GM23338 (cell line): ENCODE measurements at places on chromosomes 5 and 9. TPM values are rescaled to one million over a fixed set of nuclear protein-coding genes. Genes with fewer than 3 reads are reported as not detected.

SPATA31C1 gene
- 0.16 TPM in 1 of 2 replicates, not detected in the other for polyA plus RNA-seq

EEIG1 gene
- 11.2 and 11.5 TPM in 2 replicates for polyA plus RNA-seq

PCSK1 gene
- polyA plus RNA-seq: 2.3 and 2.7 TPM in 2 replicates

STC2 gene
- polyA plus RNA-seq: 25.4 and 27.3 TPM in 2 replicates

ROR2 gene
- polyA plus RNA-seq: 6.0 and 8.1 TPM in 2 replicates

COL5A1 gene
- polyA plus RNA-seq: 2.5 and 3.3 TPM in 2 replicates

RAB3C gene
- polyA plus RNA-seq: 27.6 and 30.6 TPM in 2 replicates

MIGA2 gene
- polyA plus RNA-seq: 15.3 and 19.3 TPM in 2 replicates

IL3 gene
- not detected in 2 replicates for polyA plus RNA-seq

TAF11L10 gene
- not detected in 2 replicates for polyA plus RNA-seq

CDC20B gene
- not detected in 2 replicates for polyA plus RNA-seq

ACTBL2 gene
- not detected in 2 replicates for polyA plus RNA-seq

PPP2R2B gene
- polyA plus RNA-seq: 28.4 and 33.9 TPM in 2 replicates

AK8 gene
- polyA plus RNA-seq: 0.70 and 0.78 TPM in 2 replicates

GSN gene
- polyA plus RNA-seq: 30.2 and 38.3 TPM in 2 replicates
